NCI-H1048 (cell line): ENCODE measurements at places on chromosomes 5 and 9.

DNA sequence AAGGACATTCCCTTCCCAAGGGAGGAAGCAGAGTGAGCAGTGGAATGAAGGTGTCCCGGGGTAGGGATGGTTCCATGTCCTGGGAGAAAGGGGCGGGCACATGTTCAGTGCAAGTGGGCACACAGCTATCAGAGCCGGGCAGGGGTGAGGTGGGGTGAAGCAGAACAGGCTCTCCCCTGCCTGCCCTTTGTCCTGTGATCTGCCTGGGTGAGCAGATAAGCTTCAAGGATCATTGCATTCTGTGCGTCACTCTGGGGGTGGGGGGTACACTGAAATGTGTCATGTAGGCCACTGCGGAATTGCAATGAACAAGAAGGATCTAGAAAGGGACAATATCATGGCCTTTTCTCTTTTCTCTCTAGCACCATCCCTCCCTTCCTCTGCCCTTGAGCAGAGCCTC lies 61.7 kb upstream of the SHB start:
- no peak for DNase-seq

DNA sequence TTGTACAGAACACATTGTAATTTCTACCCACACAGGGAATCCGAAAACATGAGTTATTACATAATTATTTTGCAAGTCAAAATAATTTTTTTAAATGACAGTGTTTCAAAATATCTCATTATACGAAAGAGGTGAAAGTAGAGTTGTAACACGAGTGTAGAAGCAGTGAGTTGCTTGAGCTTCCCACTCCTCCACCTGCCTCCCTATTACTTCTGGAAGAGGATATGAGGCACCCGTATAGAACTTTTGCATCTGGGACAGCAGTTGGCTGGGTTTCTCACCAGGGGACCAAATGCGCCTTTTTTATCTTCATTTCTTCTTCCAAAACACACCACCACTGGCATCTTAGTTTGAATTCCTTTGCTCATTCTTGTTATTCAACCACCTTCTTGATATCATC lies 779.0 kb upstream of the COX7C start:
- no peak for DNase-seq

- DNase-seq, result no peak
Observed at GRCh38 chr9:133761641-133762248, 23.6 kb upstream of the SARDH start.

GRCh38 chr9:90502134-90502533 lies 140.5 kb downstream of the DIRAS2 start:
- DNase-seq, result no peak

GRCh38 chr5:39273314-39273954 lies 54.1 kb upstream of the FYB1 start:
- DNase-seq, result no peak

DNA sequence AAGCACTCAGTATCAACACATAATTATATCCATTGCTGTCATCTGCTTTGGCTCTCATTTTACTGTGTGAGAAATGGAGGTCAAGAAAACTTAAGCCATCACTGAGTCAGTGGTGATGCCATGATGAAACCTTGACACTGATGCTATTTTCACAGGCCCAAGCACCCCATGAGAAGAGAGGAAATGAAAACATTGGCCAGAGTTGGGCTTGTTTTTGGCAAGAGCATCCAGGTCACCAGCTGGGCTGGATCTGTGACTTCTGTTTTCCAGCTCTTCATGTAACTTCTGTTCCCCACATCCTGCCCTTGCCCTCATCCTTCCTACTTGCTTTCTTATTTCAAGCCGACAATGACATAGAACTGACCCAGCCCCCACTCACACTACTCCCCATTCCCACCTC lies 10.0 kb downstream of the LCP2 start:
- no peak for DNase-seq

GRCh38 chr9:111657051-111657450 lies 4.4 kb upstream of the GNG10 start:
- DNase-seq, result no peak

GRCh38 chr9:137781906-137782585 lies 95.5 kb upstream of the CACNA1B start:
- DNase-seq, result no peak

GRCh38 chr9:133894377-133895321 lies 97.5 kb downstream of the VAV2 start:
- no peak for DNase-seq

DNA sequence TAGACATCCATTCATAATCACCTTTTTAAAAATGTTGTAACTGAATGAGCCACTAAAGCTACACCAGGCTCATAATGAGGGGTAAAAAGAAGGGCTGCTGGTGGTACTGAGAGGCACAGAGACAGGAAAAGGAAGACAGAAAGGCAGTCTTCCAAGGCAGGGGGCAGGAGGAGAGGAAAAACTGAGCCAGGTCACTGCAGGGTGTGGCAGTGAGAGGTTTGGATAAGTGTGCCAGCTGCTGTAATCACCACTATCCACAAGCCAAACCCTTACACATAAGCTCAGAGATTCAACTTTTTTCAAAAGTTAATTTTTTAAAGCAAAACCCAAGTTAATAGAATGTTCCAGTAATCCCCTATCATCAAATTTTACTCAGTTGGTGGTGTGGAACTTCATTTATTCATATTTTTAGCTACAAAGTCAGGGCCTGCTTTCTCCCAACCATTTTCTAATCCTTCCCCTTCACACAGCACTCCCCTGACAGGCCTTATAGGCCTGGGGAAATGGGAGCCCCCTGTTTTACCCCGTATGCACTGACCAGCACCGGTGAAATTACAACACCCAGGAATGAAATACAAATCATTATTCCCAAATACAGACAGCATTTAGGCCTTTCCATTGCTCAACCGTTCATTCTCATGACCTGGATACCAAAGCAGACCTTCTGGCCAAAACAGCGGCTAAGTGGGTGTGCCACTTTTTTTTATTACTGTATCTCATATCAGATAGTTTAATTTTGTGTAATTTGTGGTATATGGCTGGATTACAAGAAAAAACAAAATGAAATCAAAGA lies 76.3 kb downstream of the EFNA5 start:
- DNase-seq, result no peak

GRCh38 chr5:124832510-124832909 lies 86.1 kb upstream of the ZNF608 start:
- DNase-seq, result no peak

DNA sequence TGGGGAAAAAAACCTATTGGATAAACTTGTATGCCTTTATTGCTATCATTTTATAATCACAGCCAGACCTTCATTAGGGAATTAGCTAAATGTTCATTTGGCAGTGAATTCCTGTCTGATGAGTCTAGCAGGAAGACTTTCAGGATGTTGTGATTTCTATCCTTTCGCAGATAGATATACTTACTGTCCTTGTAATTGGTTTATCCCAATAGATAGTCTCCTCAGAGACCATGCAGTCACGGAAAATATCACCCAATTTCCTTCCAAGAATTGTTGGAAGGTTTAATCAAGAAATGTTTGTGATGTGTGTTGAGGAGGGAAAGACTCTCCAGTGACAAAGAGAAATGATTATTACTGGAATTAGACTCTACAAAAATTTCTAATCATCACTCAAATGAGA lies 1937.9 kb upstream of the WWC1 start:
- DNase-seq, result no peak

- DNase-seq, result no peak
Observed at GRCh38 chr5:68647743-68648142, 432.2 kb downstream of the PIK3R1 start.

DNA sequence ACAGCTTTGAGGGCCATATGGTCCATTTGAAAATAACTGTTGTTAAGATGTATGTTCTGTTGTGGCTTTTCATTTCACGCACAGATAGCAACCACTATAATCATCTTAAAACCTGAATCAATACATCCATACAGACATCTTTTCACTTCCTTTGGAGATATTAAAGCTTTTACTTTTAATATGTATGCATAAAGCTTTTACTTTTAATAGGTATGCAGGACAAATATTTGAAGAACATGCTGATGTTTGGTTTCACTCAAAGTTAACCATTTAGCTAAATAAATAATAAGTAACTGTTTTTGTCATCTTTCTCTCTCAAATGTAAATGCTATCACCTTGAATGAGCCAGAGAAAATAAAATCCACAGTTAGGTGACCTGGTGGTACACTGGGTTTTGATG lies 108.6 kb downstream of the OXCT1 start:
- no peak for DNase-seq

- DNase-seq, result no peak
Observed at GRCh38 chr5:149559706-149560105, 8.5 kb upstream of the CSNK1A1 start.

DNA sequence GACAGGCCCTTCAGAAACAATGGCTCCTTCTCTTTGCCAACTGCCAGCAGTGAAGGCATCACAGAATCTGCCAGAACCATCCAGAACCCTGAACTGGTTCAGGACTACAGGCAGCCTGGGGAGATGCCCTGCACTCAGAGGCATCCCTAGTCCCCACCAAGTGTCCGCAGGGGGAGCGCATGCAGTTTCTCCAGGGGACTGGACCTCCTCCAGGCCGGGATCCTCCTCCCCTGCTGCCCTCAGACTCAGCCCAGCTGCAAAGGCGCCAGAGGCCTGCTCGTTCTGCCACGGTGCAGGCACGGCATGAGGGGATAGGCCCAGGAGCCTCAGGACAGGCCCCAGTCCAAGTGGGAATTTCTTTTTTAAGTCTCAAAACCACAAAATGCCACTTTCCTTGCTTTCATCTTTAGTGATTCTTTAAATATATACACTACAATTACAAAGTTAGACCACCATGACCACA lies 72.0 kb downstream of the SEMA4D start:
- DNase-seq, result no peak

- DNase-seq, result no peak
Observed at GRCh38 chr9:120104771-120105170, 475.2 kb downstream of the CDK5RAP2 start.

- no peak for DNase-seq
Observed at GRCh38 chr5:168136340-168136739, 155.1 kb upstream of the WWC1 start.

DNA sequence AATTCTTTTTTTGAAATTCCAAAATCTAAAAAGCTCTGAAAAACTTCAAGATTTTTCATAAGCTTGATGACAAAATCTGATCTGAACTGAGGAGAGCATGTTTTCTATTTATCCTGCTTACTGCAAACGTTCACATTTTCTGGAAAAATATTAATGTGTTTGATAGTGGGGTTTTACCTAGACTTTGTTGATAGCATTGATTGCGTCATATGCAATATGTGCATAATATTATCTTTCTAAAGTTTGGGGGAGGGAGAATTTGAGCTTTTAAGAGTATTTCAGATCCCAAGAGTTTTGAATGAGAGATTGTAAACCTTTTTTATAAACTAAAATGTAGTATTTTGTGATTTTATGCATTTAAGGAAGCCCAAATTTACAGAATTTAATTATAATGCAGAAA lies 62.8 kb upstream of the CDH6 start:
- DNase-seq, result no peak

- no peak for DNase-seq
Observed at GRCh38 chr5:1515921-1516571, 7.7 kb downstream of the LPCAT1 start.

GRCh38 chr5:122977319-122977718 lies 59.2 kb downstream of the PPIC start:
- no peak for DNase-seq

DNA sequence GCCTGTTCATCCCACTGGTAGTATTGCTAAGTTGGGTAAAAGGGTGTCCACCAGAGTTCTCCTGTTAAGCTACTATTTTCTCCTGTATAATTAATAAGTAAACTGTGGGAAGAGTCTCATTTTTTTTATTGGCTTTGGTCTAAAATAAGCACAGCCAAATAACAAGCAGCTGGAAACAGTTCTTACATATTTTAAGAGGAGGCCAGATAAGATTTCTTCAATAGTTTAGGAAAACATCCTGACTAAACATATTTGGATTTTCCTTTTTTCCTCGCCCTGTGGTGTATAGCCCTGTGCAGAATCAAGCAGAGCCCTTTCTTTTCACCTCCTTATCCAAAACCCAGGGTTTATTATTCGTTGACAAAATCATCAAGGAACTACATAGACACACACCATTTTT lies 122.2 kb upstream of the ZNF608 start:
- DNase-seq, result no peak

DNA sequence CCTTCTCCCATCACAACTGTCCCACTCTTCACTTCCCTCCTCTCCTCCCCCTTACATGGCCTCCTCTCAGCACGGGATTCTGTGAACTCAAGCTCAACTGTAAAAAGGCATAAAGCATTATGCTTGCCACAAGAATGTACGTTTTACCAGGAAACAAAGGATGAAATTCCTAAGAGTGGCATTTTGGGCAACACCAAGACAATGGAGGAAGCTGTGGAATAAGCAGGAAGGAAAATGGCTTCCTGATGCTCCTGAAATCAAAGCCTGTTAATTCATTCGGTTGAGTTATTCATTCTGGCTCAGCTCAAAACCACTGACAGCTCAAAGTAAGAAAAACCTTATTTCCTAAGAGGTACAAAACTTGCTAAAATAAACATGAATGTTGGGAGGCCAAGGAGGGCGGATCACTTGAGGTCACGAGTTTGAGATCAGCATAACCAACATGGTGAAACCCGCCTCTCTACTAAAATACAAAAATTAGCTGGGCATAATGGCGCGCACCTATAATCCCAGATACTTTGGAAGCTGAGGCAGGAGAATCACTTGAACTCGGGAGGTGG lies 40.8 kb upstream of the DMRT1 start:
- no peak for DNase-seq

GRCh38 chr9:69443178-69443577 lies 118.2 kb downstream of the ENTREP1 start:
- no peak for DNase-seq

DNA sequence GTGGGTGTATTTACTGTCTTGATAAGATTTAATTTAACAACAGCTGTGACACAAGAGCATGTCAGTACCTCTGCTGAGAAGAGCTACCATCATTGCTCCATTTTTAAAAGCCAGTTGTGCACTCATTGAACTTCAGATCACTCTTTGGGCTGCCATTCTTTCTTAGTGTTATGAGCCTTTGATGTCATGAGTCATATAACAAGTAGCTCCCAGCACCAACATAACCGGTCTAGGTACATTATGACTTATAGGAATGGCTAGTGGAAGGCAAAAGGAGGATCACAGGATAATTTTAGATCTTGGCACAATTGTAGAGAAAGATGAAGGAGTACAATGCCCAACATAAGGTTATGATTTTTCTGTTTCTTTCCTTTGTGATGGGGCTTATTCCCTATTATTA lies 170.8 kb upstream of the FBN2 start:
- DNase-seq, result no peak

- no peak for DNase-seq
Observed at GRCh38 chr9:109779711-109780452, at the start of gene PALM2AKAP2. Gene PALM2AKAP2 (plus strand): TSS chr9:109780198. CDS start chr9:109780489, 291 bp downstream.

DNA sequence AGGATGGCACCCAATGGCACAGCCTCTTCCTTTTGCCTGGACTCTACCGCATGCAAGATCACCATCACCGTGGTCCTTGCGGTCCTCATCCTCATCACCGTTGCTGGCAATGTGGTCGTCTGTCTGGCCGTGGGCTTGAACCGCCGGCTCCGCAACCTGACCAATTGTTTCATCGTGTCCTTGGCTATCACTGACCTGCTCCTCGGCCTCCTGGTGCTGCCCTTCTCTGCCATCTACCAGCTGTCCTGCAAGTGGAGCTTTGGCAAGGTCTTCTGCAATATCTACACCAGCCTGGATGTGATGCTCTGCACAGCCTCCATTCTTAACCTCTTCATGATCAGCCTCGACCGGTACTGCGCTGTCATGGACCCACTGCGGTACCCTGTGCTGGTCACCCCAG lies 25.4 kb downstream of the HRH2 start:
- no peak for DNase-seq

GRCh38 chr9:116499986-116500871 lies 186.9 kb upstream of the TRIM32 start:
- no peak for DNase-seq
